Lung microvascular endothelial cell (primary cell): ENCODE measurements at places on chromosomes 4 and X. TPM values are rescaled to one million over a fixed set of nuclear protein-coding genes. Genes with fewer than 3 reads are reported as not detected.

The RAB33A gene
- total RNA-seq, result 0.40 and 0.44 TPM in 2 replicates

The SPANXN4 gene
- not detected in 2 replicates for total RNA-seq

The SLITRK2 gene
- not detected in 2 replicates for total RNA-seq

The CLCN4 gene
- total RNA-seq, result 5.0 and 6.9 TPM in 2 replicates

The DCAF12L2 gene
- total RNA-seq, result under 0.01 TPM in 1 of 2 replicates, not detected in the other

The SOWAHB gene
- total RNA-seq, result not detected in 2 replicates

The FAM47E gene
- total RNA-seq, result not detected in 2 replicates

The PAGE4 gene
- total RNA-seq, result not detected in 2 replicates

The RPA4 gene
- total RNA-seq, result 0.44 and 0.79 TPM in 2 replicates

The INPP4B gene
- 11.3 and 33.5 TPM in 2 replicates for total RNA-seq

The MSX1 gene
- 0.40 and 2.0 TPM in 2 replicates for total RNA-seq

The VSIG4 gene
- total RNA-seq, result not detected in 2 replicates

The GAGE12H gene
- total RNA-seq, result not detected in 2 replicates

The TMEM187 gene
- total RNA-seq, result 3.2 and 4.8 TPM in 2 replicates
